ENCODE measurements at places on chromosomes 1 and 21.

- DNase-seq: no peak
These were observed 47.5 kb downstream of the EVA1C start for GRCh38 chr21:32459972-32460371.

GRCh38 chr1:89799495-89799894 is 21.3 kb upstream of the LRRC8D start:
- peak; percentile 16 for DNase-seq

GRCh38 chr1:185400052-185400451 is 83.0 kb upstream of the IVNS1ABP start:
- peak; percentile 75 for DNase-seq

DNA sequence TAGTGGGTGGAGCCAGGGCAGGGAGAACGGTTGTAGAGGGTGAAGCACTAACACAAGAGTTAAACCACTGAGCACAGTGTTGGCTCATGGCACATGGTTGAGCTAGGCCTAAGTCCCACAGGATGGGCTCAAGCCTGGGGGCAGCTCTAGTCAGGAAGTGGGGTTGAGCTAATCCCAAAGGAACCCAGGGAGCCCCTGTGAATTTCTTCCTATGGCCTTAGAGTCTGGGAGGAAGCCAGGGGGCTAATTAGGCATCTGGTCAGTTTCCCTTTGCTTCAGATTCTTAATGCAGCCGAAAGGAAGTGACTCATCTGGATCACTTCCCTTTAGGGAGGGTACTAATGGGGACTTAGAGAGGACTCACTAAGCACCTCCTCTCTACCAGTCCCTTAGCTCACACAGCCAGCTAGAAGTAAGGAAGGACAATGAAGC is 10.1 kb downstream of the CFAP45 start:
- peak; percentile 67 for DNase-seq

- DNase-seq: no peak
These were observed 12.1 kb downstream of the MCL1 start for GRCh38 chr1:150567341-150567716.

GRCh38 chr1:212188599-212189351 is 96.4 kb upstream of the PPP2R5A start:
- DNase-seq: no peak

DNA sequence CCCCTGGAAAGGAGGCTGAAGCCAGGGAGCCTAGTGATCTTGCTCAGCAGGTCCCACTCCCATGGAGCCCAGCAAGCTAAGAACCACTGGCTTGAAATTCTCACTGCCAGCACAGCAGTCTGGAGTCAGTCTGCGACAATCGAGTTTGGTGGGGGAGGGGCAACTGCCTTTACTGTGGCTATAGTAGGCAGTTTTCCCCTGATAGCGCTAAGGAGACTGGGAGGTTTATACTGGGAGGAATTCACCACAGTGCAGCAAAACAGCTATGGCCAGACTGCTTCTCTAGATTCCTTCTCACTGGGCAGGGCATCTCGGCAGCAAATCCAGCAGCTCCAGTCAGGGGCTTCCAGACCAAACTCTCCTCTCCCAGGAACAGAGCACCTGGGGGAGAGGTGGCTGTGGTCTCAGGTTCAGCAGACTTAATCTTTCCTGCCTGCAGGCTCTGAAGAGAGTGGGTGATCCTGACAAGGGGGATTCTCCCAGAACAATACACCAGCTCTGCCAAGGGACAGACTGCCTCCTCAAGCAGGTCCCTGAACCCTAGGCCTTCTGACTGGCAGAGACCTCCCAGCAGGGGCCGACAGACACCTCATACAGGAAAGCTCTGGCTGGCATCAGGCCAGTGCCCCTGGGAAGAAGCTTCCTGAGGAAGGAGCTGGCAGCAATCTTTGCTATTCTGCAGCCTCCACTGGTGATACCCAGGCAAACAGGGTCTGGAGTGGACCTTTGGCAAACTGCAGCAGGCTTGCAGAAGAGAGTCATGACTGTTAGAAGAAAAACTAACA is 548.5 kb upstream of the NEGR1 start:
- DNase-seq: no peak

DNA sequence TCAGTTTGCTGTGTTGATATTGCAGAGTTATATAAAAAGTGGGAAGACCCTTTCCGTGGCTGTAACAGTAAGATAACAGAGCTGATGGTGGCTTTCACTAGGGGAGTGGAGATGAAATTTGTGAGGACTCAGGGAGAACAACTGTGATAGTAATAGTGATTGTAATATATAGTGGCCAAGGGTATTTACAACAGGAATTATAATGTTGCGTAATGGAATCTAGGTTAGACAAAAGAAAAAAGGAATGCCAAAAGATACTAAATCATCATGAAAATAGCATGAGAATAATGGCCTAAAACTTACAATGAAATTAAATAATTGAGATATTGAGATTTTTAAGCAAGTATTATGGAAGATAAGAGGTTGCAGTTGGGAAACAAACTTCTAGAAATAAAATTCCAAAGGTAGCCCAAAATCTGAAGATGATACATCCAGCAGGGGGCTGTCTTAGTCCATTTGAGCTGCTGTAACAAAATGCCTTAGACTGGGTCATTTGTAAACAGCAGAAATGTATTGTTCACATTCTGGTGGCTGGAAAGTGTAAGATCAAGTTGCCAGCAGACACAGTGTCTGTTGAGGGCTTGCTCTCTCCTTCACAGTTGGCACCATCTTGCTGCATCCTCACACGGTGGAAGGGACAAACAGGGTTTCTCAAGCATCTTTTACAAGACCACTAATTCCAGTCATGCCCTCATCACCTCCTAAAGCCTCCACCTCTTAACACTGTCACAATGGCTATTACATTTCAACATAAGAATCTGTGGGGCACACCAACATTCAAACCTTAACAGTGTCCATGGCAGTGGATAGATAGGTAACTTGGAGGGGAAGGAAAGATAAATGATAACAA is 711.2 kb downstream of the MRPL39 start:
- DNase-seq: no peak

DNA sequence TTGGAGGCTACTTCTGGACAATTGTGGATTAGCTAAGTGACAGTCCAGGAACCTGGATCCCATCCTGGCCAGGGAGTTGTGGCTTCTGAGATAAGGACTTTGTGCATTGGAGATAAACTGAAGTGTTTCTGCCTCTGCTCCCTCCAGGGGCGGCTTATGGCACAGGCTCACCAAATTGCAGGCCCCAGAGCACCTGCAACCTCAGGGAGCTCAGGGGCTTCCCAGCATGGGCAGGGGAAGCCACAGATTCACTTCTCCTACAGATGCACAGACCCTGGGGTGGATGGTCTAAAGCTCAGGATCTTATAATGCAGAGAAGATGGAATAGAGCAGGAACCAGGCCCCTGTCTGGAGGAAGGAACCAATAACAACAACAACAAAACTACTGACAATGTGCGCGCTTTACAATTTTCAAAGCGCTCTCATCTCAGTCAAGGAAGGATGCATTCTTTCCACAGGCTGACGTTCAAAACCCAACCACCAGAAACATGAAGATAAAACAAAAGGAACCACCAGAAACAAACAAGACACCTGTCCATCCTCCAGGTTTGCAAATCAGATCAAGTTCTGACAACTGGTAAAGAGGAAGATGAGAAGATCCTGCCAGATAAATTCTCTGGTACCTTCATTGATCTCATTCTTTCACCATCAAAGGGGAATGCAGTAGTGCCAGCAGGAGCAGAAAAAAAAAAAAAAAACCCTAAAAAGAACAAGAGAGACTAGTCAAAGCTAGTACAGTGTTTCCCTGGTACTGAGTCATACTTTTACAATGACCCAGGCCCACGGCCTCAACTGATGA is 121.0 kb upstream of the IRF2BP2 start:
- DNase-seq: peak; percentile 81

DNA sequence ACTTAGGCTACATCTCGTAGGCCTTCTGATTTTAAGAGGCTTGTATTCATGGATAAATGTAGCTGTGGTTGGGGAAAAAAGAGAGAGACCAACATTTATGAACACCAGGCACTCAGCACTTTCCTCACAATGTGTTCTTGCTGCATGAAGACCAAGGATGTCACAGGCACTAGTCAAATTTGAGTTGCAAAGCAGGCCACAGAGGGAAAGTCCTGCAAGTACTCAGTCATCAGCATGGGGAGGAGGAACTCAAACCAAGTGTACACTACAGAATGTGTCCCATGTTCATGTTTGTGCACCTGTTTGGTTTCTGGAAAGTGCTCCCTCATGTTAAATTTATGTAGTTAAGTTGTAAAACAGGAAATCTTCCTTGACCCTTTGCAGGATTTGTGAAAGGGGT is 8.7 kb upstream of the MAP3K7CL start:
- no peak for DNase-seq

DNA sequence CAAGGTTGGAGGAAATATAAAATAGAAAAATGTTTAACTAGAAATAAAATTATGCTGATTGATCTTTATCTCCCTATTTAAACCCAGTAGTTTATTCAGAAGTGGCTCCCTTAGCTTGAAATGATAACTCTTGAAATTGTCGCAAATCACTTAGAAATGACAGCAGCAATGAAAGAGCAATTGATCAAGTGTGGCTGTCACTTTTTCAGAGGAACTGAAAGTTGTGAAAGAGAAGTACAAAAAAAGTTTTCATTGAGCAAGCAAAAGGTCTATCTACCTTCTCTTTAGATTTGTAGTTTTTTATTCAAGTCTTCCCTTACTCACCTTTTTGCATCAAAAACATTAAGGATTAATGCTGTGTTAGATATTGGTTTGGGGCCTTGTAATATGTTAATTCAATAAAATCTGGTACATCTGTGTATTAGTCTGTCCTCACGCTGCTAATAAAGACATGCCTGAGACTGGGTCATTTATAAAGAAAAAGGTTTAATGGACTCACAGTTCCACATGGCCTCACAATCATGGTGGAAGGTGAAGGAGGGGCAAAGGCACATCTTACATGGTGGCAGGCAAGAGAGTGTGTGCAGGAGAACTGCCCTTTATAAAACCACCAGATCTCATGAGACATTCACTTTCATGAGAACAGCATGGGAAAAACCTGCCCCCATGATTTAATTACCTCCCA is 48.3 kb downstream of the LRRC8C start:
- no peak for DNase-seq

- DNase-seq: peak; percentile 64
These were observed 49.9 kb upstream of the CYP2J2 start for GRCh38 chr1:59976194-59977074.

DNA sequence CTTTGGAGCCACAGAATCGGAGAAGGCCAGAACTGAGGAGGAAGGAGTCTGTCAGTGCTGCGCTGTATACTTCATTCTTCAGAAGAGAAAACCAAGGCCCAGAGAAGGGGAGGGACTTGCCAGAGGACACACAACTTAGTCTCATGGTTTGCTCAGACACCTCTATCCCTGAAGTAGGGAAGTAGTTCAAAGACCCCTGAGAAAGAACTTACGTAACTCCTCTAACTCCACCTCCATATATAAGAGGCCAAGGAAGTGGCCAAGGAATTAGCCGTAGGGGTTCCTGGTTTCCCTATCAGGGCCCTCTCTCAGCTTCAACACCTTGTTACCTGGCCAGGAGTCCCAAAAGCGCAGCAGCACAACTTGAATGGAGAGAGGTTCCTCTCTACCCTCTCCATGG is 580 bp upstream of the NECTIN4 start:
- no peak for DNase-seq

GRCh38 chr1:160733898-160734297 is 5.1 kb upstream of the SLAMF7 start:
- no peak for DNase-seq

- no peak for DNase-seq
These were observed 674 bp upstream of the ATXN7L2 start for GRCh38 chr1:109482791-109483671.

- no peak for DNase-seq
These were observed 112.5 kb downstream of the ROR1 start for GRCh38 chr1:63886340-63886739.

GRCh38 chr1:22652881-22653316 is at the start of gene C1QB:
Gene C1QB (plus strand): TSS chr1:22653236. CDS start chr1:22659463, 6,227 bp downstream.
- DNase-seq: no peak

GRCh38 chr1:30868833-30869435 is 39.6 kb downstream of the SDC3 start:
- no peak for DNase-seq

GRCh38 chr1:183493540-183494245 is 21.4 kb downstream of the SMG7 start:
- peak; percentile 15 for DNase-seq

DNA sequence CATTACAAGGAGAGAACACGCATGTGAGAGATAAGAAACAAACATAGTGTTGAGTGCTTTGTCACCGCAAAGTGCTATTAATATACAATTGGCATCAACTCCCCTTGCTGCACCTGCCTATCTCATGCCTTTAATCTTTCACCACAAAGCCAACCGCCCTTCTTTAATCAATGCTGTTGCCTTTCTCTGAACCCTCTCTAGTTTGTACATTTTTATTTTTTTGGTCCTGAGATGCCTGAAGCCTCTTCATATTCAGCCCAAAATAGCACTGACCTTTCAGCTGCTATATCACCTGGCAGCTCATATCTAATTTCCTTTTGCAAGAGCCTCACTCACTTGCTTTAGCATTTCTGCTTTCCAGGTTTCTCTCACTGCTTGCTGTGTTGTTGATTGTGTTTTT is 504.7 kb downstream of the NUF2 start:
- DNase-seq: no peak

DNA sequence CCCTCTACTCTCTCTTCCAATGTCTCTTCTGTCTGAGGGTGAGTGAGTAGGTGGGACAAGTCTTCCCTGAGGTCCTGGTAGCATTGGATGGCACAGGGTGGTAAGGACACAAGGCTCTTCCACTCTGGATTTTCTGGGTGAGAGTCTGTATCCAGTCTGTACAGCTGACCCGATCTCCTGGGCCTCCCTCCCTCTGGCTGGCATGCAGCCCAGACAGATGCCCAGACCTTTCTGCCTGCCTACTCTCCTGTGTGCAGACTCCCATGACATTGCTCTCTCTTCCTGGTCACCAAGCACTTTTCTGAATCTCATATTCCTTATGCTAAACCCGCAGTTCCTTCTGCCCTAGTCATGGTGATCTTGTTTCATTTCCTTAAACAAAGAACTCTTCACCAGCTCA is 100.3 kb downstream of the GRIK3 start:
- DNase-seq: no peak

GRCh38 chr1:158527190-158527815 is 26.9 kb downstream of the OR6Y1 start:
- DNase-seq: no peak

GRCh38 chr1:179742717-179743678 is at the start of gene FAM163A:
Gene FAM163A (plus strand): TSS chr1:179743291. CDS start chr1:179813098, 69,807 bp downstream.
- no peak for DNase-seq

DNA sequence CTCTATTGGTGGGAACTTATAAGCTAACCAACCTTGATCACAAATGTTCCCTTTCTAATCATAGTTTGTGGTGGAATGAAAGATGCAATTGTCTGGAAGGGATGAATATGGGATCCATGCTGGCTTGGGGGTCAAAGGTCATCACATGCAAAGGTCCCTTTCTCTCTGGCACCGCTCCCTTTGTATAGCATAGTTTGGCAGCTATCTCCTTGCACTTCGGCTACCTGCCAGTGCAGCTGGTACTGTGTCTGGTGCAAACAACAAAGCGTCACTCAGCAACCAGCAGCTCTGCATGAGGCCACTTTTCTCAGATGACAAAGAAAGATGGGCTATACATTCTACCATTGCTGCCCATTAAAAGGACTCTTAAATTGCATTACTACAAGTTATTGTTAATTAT is 188.2 kb upstream of the NFIA start:
- DNase-seq: no peak

- no peak for DNase-seq
These were observed 3.1 kb downstream of the ENO1 start for GRCh38 chr1:8875216-8875861.

GRCh38 chr1:213676736-213677135 is 311.0 kb upstream of the PROX1 start:
- DNase-seq: no peak

GRCh38 chr1:11847667-11848372 is at the start of gene NPPA:
Gene NPPA (minus strand): TSS chr1:11847783. CDS start chr1:11847684, 99 bp downstream.
- no peak for DNase-seq
